ENCODE measurements at places on chromosomes 7 and 10.
A peak's percentile ranks its signal among the peaks of the same experiment; 100 is the strongest.

GRCh38 chr7:64045301-64046040 lies at the start of gene ZNF727:
Gene ZNF727 (plus strand): TSS chr7:64045434. CDS start chr7:64045622, 188 bp downstream.
- DNase-seq = peak; percentile 11

- DNase-seq = no peak
These were observed 17.7 kb upstream of the GTPBP4 start for GRCh38 chr10:970311-971149.

DNA sequence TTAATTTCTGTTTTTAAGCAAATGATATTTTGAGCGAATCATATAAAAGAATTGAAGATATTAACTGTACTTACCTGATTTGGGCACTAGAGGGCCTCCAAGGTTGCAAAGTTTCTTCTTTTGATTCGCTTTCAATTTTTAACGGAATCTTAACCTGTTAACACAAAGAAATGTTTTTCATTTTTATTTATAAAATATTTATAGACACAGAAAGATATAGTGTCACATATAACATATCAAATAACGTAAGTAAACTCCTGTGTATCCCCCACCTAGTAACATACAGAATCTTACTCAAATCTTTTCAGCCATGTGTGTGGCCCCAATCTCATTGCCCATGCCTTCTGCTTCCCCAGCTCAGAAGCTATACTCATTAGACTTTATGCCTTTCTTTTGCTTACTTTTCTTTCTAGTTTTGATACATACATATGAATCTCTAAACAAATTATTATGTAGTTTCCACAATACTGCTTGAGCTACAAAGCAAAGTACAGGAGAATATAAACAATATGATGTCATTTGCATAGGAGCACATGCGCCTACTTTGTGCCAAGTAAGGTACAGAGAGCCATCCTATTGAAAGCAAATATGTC lies 49.5 kb upstream of the ZPBP start:
- DNase-seq = no peak

DNA sequence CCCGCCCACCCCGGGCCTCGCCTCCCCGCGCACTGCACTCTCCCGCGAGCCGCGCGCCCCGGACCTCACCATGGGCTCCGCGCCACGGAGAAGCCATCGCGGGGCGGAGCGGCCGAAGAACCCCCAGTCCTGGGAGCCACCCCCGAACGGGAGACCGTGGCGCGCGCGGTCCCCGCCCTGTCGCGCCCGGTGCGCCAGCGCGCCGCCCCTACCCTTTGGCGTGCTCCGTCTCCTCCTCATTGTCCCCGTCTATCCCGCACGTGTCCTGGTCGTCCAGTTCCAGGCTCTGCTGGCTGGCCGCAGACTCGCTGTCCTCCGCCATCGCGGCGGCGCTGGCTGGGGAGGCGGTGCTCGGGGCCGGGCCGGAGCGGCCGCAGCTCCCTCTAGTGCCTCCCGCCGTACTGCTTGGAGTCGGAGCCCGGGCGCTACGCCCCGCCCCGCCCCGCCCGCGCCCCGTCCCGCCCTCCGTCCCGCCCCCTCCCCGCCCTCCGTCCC lies at the start of gene NMT2:
Gene NMT2, minus strand, starts transcription at position 403 of the 495 bp plus-strand sequence. Its CDS starts 81 bp downstream, at position 322.
- no peak for DNase-seq

GRCh38 chr10:116038259-116038658 lies 234.7 kb downstream of the GFRA1 start:
- DNase-seq = no peak

DNA sequence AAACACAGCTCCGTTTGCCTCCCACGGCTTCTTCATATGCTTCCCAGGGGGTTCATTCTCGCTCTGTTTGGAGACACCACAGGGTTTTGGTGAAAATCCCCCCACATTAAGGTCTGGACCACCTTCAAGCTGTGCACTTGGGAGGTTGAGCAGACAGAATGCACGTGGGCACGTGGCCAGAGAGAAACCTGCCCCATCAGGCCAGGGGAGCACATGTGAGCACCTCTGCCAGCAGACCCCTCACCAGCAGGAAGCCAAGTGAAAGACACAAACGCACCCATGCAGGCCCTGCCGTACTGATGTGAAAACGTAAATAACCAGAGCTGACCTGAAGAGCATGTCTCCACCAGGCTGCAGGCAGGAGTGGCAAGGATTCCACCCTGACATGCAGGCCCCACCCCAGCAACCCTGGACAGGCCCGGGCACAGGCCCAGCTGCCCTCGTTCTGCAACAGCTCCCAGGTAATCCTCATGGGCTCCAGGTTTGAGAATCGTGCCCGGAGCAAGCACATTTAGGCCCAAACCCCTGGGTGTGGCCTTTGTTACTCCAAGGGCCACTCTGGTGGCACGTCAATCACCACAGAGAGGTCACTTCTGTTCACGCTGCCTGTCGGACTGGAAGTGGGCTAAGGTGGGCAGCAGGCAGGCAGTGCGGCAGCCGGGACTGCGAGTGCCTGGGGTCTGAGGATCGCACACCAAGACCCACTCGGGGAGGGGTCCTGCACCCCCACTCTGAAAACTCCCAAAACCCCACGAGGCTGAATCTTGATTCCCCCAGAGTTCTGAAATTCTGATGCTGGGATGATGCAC lies 184.4 kb downstream of the PTPRN2 start:
- DNase-seq = no peak

- DNase-seq = no peak
These were observed 45.9 kb upstream of the DRGX start for GRCh38 chr10:49441488-49442476.

DNA sequence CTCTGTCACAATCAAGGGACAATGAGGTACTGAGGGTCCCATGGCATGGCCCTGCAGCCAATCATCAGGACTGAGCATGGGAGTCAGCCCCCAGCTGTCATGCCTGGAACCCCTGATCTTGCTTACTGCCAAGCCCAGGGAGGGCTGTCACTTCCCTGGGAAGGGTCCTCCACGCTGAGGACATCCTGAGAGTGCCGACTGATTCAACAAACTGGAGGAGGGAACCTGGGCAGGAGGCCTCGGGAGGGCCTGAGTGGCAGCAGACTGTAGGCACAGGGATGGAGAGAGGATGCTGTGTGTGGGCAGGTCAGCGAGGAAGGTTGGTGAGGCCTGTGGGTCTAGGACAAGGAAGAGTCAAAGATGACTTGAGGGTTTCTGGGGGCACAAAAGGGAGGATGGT lies 154.3 kb downstream of the ZNF248 start:
- no peak for DNase-seq

GRCh38 chr10:66940965-66941364 lies 15.1 kb downstream of the LRRTM3 start:
- DNase-seq = no peak

DNA sequence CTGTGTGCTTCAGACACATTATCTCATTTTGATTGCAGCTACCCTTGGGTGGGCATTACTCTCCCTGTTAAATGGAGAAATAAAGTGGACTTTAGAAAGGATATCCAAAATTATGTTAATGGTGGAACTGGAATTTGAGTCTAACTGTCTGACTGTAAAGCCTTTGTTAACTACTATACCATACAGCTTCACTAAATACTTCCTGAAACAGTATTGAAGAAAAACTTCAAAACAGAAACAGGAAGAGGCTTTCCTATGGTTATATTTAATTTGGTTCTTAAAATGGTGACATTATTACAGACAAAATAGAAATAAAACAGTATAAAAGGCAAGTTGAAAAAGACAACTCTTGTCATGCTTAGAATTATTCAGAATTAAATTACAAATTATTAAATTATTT lies 25.0 kb downstream of the SPAG6 start:
- no peak for DNase-seq

- DNase-seq = no peak
These were observed 11.0 kb downstream of the ZMIZ1 start for GRCh38 chr10:79079490-79080355.

- no peak for DNase-seq
These were observed 963.4 kb downstream of the CNTNAP2 start for GRCh38 chr7:147079921-147080420.

GRCh38 chr7:6269527-6269926 lies 2.9 kb downstream of the CYTH3 start:
- no peak for DNase-seq

- no peak for DNase-seq
These were observed 29.2 kb upstream of the KLF6 start for GRCh38 chr10:3813986-3814837.

DNA sequence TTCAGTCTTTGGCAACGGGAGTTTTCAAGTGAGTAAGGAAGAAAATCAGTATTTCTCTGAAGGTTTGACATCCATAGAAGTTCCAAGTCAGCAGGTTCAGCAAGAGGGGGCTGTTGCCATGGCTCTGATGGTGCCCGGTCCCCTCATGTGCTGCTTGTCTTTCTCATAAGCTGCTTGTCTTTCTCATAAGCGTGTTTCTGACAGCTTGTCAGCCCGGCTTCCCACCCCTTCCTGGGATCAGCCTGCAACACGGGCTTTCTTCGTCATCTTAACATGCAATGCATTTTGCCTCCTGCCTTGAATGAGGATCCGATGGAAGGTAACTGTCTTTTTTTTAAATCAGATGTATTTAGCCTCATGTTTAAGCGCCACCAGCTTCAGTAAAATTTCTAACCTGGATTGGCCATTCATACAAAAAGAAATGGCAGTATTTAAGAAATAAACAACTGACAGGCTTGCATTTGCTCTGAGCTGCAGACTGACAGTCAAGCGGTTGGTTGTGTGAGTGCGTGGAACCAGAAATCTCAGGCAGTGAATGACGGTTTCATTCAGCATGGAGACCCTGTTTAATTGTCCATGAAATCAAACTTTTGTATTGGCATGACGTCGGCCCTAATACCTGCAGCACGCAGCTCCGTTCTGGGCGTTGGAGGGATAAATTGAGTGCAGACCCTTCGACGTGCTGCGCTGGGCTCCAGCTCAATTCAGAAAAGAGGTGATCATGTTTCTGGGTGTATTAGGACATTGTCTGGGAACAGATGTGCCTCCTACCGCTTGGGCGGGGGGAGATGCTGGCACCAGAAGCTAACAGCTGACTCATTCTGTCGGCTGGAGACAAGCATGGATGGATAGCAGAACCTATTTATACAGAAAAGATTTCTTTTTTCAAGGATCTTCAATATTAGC lies 454.7 kb upstream of the FOXK1 start:
- DNase-seq = no peak

- DNase-seq = no peak
These were observed 103.4 kb upstream of the MDFIC start for GRCh38 chr7:114818501-114818900.

DNA sequence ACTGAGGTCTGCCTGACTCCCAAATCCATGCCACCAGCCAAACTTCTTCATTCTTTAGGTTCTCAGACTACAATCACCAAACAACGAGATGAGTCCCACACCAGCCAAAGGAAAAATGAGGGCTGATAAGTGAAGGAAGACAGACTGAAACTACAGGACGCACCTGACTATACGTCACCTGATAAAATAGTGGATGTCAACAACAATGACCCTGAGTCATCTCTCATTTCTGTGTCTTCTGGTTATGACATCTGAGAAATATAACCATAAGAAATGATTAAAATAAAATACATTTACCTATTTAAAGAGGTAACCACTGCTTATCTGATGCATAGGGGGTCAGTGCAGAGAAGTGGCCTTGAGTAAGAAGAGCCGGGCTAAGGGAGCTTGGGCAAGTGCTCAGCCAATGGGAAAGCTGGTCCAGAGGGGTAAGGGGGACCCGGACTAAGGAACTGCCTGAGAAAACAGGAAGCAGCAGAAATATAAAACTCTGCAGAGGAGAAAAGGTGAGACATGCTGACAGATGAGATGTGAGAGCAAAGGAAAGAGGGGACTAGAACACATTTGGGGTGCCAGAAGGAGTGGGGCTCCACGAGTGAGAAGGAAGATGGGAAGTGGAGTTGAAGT lies 51.8 kb downstream of the HIPK2 start:
- DNase-seq = no peak

DNA sequence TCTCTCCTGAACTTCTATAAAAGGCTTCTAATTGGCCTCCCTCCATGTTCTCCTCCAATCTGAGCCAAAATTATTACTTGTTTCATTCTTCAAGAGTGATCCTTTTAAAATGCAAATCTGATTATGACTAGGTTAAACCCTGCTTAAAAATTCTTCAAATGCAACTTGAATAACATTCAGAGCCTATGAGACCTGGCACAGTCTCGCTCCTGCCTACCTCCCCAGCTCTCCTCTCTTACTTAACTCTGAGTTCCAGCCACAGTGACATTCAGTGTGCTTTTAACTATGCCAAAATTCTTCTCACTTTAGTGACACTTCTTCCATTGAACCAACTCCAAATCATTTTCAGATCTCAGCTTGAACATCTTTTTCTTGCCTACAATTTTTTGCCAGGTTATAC lies 68.8 kb downstream of the TMEM168 start:
- no peak for DNase-seq

DNA sequence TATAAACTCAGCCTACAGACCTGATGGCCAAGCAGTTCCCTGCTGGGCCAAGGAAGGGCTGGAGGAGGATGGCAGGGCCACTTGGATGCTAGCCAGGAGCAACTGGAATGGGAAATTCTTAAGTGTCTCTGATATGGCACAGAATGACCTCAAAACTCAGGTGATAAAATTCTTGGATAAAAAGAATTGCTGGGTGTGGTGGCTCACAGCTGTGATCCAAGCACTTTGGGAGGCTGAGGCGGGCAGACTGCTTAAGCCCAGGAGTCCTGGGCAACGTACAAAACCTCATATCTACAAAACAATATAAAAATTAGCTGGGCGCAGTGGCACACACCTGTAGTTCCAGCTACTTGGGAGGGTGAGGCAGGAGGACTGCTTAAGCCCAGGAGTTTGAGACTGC lies 14.0 kb upstream of the PKD1L1 start:
- DNase-seq = no peak

DNA sequence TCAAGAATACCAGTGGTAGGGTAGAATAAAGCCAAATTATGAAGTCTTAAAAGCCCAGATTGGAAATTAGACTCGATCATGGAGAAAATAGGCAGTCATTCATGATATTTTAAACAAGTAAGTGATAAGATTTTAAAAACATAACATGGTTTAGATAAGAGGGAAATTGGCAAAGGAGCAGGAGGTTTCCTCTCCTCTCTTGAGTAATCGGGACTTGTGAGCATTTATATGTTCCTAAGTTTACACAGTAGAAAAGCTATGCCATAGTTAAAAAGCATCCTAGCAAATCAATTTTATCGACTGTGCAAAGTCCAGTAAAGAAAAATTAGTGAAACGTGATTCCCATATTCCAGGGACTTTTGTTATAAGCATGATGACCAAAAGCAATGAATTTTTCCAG lies 313.2 kb downstream of the AHR start:
- DNase-seq = no peak

GRCh38 chr7:116311816-116312471 lies 101.6 kb downstream of the TES start:
- DNase-seq = no peak

- no peak for DNase-seq
These were observed 81.0 kb upstream of the CACUL1 start for GRCh38 chr10:118835682-118836326.

DNA sequence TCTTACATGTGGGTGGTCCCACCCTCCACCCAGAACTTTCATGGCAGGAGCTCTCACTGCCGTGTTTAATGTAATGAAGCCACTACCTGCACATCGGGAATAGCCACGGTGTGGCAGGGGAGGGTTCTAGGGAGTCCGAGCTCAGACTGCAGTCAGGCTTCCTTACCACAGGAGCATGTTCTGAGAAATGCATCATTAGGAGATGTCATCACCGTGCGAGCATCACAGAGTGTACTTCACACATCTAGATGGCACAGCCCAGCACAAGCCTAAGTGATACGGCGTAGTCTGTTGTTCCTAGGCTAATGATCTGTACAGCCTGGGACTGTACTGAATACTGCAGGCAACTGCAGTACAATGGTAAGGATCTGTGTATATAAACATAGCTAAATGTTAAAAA lies 153.0 kb upstream of the LANCL2 start:
- DNase-seq = no peak

Data from stimulated activated CD8-positive, alpha-beta memory T cell treated with anti-CD3 and anti-CD28 coated beads, Interleukin-4, amount 100 ng/mL, for 1 hour (primary cell).